Skin of body (tissue), 3 donors: ENCODE measurements at places on chromosomes 3 and 15. TPM values are rescaled to one million over a fixed set of nuclear protein-coding genes. Genes with fewer than 3 reads are reported as not detected.

TMEM108 gene
- total RNA-seq: 1.4 TPM

RTF1 gene
- total RNA-seq: 21.5 TPM

CIDEC gene
- 29.4 TPM for total RNA-seq

GOLGA6L26 gene
- not detected for total RNA-seq

PRTG gene
- 1.5 TPM for total RNA-seq

DUOXA2 gene
- total RNA-seq: not detected

FANCD2OS gene
- total RNA-seq: not detected

C3orf62 gene
- total RNA-seq: 2.7 TPM

ZWILCH gene
- 9.5 TPM for total RNA-seq

MYH15 gene
- 0.49 TPM for total RNA-seq

GOLGA6A gene
- 0.89 TPM for total RNA-seq

MCCC1 gene
- total RNA-seq: 36.2 TPM

TRH gene
- total RNA-seq: not detected

FILIP1L gene
- total RNA-seq: 40.1 TPM

MAGI1 gene
- 45.3 TPM for total RNA-seq
